Placental epithelial cell (primary cell): ENCODE measurements at places on chromosomes 11 and 22. TPM values are rescaled to one million over a fixed set of nuclear protein-coding genes. Genes with fewer than 3 reads are reported as not detected.

The TMEM80 gene
- total RNA-seq = 8.2 and 18.8 TPM in 2 replicates

The PLXNB2 gene
- total RNA-seq = 146 and 180 TPM in 2 replicates

The OR51B2 gene
- total RNA-seq = not detected in 2 replicates

The ANGPTL5 gene
- total RNA-seq = under 0.01 TPM in 1 of 2 replicates, not detected in the other

The APOA4 gene
- total RNA-seq = not detected in 2 replicates

The FOLR2 gene
- total RNA-seq = not detected in 2 replicates

The MAJIN gene
- not detected in 2 replicates for total RNA-seq

The AMBRA1 gene
- total RNA-seq = 22.4 and 33.9 TPM in 2 replicates

The TRIM49C gene
- not detected in 2 replicates for total RNA-seq

The ROM1 gene
- 0.54 and 4.7 TPM in 2 replicates for total RNA-seq

The CCDC89 gene
- 7.0 and 12.6 TPM in 2 replicates for total RNA-seq

The FAM111A gene
- total RNA-seq = 22.8 and 28.3 TPM in 2 replicates

The POU2AF1 gene
- not detected in 2 replicates for total RNA-seq

The RANGAP1 gene
- 16.5 and 40.6 TPM in 2 replicates for total RNA-seq

The KCNK7 gene
- 0.54 TPM in 1 of 2 replicates, not detected in the other for total RNA-seq

The MMP3 gene
- total RNA-seq = under 0.01 and 3.6 TPM in 2 replicates

The MRGPRG gene
- not detected in 2 replicates for total RNA-seq

The DNAJC24 gene
- 11.7 and 14.1 TPM in 2 replicates for total RNA-seq

The CLCF1 gene
- total RNA-seq = 17.8 and 22.8 TPM in 2 replicates

The RBFOX2 gene
- total RNA-seq = 229 and 246 TPM in 2 replicates

The ARHGEF12 gene
- total RNA-seq = 57.2 and 74.2 TPM in 2 replicates

The TFIP11 gene
- 39.3 and 39.8 TPM in 2 replicates for total RNA-seq

The IL10RA gene
- total RNA-seq = not detected in 2 replicates

The OPCML gene
- total RNA-seq = 0.33 TPM in 1 of 2 replicates, not detected in the other
